WTC11 (cell line): ENCODE measurements at places on chromosomes 6 and 20. TPM values are rescaled to one million over a fixed set of nuclear protein-coding genes. Genes with fewer than 3 reads are reported as not detected.

DNA sequence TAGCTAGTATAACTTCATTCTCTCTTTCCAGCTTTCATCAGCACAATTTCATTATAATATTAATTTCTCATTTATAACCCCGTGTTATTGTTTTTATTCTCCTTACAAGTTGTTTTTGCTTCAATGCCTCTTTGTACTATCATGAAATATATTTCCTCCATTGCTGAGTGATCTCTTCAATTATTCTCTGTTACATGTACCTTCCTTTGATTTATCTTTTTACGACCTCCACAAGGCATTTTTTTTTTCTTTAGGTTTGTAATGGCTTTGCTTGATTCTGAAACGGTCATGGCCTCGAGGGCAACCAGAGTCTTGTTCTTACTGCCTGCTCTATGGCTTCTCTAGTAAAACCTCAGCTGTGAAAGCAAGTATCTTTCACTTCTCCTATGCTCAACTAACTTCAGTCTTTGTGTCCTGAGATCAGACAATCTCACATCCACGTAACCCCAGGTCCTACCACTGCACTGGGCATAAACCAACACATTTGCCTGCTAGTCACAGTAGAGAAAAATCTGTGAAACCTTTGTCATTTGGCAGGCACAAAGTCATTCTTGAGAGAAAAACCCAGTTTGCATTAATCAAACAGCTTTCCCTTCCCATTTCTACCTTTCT is 119.9 kb downstream of the UST start:
- no peak for DNase-seq

GRCh38 chr6:52543262-52543661 is 33.6 kb downstream of the TRAM2 start:
- no peak for DNase-seq

SAMD5 gene
- 0.07 to 0.39 TPM (median 0.21 TPM) in 3 replicates for total RNA-seq

PRDM13 gene
- total RNA-seq = 0.09 to 0.14 TPM (median 0.11 TPM) in 3 replicates

DNA sequence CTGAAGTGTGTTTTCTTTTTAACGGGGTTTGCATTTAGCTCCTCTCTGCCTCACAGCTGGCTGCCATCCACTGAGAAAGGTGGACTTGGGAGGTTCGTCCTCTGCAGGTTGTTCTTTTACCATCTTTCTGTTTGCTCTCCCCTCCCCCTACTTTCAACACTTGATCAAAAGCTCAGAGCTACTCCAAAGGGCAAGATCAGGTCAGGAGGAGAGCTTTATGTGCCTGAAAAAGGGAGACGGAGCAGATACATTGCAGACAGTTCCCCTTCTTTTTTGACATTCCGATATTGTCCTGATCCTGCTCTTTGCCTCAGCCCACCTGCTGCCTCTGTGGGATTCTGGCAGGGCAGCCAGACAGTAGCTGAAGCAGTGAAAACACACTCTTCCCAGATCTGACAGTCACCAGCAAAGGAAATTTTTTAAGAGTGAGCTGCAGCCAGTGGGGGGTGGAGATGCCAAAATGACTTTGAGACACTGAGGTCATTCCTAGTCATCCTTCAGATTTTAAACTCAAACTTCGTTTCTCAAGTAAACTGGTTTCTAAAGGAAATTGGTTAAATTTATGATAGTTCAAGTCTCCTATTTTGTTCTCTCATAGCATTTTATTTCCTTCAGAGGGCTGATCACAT is 26.5 kb downstream of the SMLR1 start:
- no peak for DNase-seq
